ENCODE measurements at places on chromosomes 2 and 18.

DNA sequence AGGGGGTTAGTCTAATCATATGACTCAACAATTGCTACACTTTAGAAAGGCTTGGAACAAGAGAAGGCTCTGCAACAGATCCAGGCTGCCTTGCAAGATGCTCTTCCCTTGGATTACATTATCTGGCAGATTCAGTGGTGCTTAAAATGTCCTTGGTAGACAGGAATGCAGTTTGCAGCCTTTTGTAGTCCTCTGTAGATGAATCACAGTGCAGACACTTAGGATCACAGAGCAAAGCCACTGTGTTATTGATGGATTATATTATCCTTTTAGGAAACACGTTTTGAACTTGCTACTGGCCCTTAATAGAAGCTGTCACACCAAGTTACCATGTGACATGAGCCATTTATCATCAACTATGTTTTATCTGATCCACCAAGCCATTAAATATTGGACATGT, 152.2 kb downstream of the CBLN2 start:
- no peak for DNase-seq

- no peak for DNase-seq
These were observed 10.4 kb downstream of the METTL21A start for GRCh38 chr2:207614824-207615223.

- no peak for DNase-seq
These were observed 6.5 kb downstream of the SLC66A3 start for GRCh38 chr2:11161747-11162146.

GRCh38 chr18:24986666-24987302, 365.2 kb downstream of the ZNF521 start:
- no peak for DNase-seq

GRCh38 chr2:69559442-69560146, 83.9 kb downstream of the AAK1 start:
- no peak for DNase-seq

DNA sequence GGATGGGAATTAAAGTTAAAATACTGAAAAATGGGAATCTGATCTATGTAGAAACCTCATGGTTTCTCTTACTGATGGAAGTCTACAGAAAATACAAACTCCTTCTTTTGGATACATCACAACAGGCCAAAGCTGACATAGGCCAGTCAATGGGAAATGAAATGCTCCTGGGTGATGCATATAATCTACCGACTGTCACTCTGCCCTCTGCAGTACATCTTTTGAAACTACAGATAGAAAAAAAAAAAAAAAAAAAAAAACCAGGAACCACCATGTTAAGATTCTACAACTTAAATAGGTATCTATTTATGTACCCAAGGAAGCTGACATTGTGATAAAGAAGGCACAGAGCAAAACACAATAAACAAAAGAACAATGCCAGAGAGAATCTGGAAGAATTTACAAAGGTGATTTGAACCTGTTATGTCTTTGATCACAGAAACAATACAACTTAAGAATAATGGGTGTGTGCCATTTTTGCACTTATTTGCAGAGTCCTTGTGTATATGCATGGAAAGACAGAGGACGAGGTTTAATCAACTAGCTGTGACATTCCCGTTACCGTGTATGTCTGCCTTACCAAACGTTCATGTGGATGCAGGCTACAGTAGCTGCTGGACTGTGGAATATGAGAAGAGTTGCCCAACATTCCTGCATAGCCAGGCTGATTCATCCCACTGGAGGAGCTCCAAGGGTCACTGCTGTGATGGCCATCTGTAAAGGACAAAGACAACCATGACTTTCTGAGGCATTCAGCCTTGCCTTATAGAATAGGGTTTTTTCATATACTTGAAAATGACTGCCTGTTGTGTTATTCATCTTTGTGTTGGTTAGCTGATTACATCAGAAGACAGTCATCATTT, 312.7 kb downstream of the TCF4 start:
- no peak for DNase-seq

GRCh38 chr2:155498106-155498505, 799.6 kb downstream of the KCNJ3 start:
- DNase-seq, result no peak

- no peak for DNase-seq
These were observed 313.0 kb downstream of the RDH14 start for GRCh38 chr2:18247282-18248110.

DNA sequence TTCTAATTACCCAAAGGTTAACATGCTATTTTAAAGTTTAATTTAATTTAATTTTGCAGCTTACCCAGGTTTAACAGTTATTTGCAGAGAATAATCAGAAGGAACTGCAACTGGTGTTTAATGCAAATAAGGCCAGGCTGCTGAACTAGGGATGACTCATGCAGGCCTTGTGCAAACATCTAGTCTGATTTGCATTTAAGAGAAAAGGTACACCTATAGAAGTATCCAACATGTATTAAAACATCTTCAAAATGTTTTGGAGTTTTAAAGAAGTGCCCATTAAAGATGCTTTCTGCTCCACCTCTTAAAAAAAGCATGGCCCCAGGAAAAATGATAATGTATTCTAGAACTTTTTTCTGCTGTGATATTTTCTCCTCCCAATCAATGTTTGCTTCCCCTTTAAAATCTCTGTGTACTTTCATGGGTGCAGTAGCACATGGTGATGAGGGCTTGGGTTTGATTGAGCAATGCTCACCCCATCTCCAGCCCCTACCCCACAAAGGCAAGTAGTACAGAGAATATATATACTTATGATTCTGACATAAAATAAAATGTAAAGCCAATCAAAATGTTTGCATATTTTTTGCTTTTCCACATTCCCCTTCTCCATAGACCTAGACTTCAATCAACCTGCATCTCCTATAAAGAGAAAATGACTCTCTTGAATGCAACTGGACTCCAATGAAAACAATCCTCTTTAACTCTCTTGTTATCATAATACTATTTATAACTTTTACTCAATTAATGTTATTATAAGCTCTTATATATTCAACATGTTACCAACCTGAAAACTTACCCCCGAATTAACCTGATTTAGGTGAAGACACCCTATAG, 54.1 kb downstream of the ATP8B1 start:
- no peak for DNase-seq

- DNase-seq, result peak; percentile 65
These were observed 255.0 kb downstream of the CAMKMT start for GRCh38 chr2:44616667-44617155.

DNA sequence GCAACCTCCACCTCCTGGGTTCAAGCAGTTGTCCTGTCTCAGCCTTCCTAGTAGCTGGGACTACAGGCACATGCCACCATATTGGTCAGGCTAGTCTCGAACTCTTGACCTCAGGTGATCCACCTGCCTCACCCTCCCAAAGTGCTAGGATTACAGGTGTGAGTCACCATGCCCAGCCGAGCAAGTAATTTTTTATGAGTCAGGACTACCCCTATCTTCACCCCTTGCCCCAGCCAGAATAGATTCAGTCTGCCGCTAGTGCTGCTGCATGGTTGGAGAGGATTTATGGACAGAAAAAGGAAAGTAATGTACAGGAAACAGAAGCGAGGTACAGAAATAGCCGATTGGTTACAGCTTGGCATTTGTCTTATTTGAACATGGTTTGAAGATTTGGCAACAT, 48.9 kb downstream of the BMPR2 start:
- no peak for DNase-seq

DNA sequence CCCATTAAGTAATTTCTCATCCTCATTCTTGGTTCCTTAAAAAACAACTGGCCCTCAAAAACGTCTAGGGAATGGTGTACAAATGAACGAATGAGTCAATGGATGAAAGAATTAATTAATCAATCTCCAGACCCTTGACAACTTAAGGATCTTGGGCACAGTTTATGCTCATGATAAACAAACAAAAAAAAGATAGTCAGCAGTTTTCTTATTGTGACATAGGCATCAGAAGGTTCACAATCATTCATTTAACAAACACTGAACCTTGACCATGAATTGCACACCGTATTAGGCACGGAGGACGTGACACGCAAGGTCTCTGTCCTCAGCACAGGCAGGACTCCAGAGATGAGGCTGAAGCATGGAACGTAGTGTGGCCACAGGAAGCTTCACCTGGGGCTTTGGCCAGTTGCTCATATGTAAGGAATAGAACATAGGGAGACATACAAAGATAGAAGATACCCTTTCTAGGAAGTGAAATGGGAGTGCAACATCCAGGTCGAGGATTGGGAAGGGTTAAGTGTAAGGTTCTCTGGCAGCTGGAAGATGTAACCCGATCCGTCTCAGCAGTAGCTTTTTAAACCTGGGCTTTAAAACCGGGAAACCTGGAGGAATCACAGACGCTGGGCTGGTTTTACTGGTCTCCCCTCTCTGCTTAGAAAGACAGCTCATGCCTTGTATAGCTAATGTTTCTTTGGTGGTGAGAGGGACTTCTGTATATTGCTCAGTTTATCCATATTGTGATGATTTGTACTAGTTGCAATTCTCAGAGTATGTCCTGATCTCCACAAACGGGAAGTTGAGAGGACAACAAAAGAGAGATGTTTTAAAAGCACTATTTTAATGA, 8.9 kb upstream of the LTBP1 start:
- DNase-seq, result no peak

DNA sequence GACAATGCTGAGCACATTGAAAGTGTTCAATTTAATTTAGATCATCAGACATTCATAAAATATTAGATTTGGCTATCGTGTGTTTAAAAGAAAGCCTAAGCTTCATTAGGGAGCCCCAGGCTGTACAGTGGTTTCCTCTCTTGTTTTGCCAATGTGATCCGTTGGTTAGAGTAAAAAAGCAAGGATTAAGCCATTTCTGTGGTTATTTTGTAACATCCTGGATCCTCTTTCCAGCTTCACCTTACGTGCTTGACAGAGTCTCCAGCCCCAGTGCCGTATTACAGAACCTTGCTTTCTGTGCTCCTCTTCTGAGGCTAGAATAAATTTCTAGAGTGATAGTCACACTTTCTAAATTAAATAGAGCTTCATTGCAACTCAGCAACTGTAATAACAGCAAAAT, 289.3 kb upstream of the LINC00305 start:
- DNase-seq, result no peak

DNA sequence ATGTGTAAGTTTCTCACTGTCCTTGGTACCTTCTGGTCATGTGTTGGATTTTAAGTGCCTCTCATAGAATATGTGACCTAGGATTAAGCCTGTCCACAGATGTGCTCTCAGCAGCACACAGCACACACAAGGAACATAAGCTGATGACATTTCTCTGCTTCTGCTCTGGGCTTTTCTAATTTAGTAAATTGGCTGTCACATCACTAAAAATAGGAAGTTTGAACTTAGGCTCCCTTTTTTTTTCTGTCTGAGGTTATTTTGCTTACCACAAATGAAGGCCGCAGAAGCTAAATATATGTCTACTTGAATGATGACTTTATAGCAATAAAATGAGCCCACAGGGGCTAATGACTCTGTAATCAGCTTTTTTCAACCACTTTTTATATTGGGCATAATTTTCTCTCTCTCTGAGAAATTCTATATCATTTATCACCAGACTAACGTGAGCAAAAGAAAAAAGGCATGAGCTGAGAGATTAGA, 150.2 kb upstream of the KLHL14 start:
- DNase-seq, result peak; percentile 6

DNA sequence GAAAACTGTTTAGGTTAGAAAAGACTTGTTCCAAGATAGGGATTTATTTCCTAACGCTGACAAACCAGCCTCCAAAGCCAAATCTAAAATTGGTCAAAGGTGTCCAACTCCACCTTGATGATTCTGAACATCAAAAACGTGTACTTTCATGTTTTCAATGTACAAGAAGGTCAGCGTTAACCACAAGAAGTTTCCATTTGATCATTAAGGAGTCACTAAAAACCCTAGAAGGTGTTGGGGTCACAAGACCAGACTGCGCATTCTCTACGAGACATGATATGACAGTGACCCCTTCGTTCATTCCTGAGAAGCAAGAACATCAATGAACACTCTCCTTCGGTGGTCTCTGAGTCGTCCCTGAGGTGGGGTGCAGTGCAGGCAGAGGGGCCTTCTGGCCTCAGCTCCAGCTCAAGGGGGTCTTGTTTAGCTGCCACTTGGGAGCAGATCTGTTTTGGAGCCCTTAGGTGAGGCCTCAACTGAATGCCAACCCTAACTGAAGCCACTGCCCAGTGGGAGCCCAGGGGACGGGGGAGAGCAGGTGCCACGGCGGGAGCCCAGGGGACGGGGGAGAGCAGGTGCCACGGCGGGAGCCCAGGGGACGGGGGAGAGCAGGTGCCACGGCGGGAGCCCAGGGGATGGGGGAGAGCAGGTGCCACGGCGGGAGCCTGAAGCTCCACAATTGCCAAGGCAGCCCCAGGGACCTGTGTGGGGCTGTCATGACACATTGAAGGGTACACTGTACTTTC, 55.2 kb downstream of the PARD6G start:
- no peak for DNase-seq

DNA sequence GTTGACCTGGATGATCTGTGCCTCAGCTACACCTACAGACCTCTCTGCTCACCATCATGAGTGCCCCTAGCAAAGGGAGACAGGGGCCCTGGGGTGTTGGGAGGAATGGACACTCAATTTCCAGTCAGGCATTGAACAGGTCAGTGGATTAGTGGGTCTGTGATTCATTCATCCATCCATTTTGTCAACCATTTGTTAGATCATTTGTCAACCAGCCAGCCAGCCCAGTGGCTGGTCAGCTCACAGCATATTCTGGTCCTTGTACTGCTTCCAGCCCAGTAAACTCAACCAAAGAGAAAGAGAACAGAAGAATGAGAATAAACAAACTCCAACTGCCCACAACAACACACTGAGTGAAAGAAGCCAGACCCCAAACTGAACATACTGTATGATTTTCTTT, 4.6 kb upstream of the KLF11 start:
- DNase-seq, result no peak

- no peak for DNase-seq
These were observed 5.1 kb downstream of the NFATC1 start for GRCh38 chr18:79400591-79401381.

GRCh38 chr2:56416500-56417176, 232.8 kb downstream of the CCDC85A start:
- peak; percentile 35 for DNase-seq

DNA sequence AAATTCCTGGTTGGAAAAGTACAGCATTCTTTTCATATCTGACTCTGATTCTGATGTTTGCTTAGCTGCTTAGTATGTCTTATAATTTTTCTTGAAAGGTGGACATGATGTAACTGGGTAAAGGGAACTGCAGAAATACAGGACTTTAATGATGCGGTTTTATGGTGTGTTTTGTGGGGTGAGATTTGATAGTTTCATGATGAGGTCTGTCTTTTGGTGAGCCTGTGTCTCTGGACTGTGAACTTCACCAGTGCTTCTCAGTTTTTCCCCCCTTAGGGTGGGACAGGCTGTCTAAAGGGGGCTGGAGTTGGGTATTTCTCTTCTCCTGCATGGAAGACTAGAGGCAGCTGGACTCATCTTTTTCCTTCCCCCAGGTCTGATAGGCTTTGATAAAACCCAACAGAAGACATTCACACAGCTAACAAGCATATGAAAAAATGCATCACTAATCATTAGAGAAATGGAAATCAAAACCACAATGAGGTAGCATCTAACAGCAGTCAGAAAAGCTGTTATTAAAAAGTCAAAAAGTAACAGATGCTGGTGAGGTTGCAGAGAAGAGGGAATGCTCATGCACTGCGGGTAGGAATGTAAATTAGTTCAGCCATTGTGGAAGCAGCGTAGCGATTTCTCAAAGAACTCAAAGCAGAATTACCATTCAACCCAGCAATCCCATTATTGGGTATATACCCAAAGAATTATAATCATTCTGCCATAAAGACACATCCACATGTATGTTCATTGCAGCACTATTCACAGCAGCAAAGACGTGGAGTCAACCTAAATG, 77.6 kb downstream of the EPC2 start:
- DNase-seq, result no peak

- no peak for DNase-seq
These were observed 13.0 kb upstream of the RALB start for GRCh38 chr2:120239488-120240287.

GRCh38 chr2:146721486-146721885, 1123.3 kb upstream of the ACVR2A start:
- DNase-seq, result no peak

Data from GM06990 (cell line).